ENCODE measurements at places on chromosomes 4 and X. TPM values are rescaled to one million over a fixed set of nuclear protein-coding genes. Genes with fewer than 3 reads are reported as not detected.

Gene LYAR
- total RNA-seq, result 15.9 TPM

Gene SYP
- total RNA-seq, result 0.82 TPM

Gene NOX1
- not detected for total RNA-seq

Gene NIPAL1
- total RNA-seq, result 0.73 TPM

Gene AMBN
- not detected for total RNA-seq

GRCh38 chrX:94686071-94686470 lies 1012.1 kb downstream of the FAM133A start:
- no peak for DNase-seq

GRCh38 chr4:173490256-173490655 lies 39.8 kb downstream of the HAND2 start:
- DNase-seq, result no peak

- DNase-seq, result no peak
These were observed 272.6 kb upstream of the AGTR2 start for GRCh38 chrX:115897956-115898355.

- no peak for DNase-seq
These were observed 54.0 kb upstream of the UGT2B15 start for GRCh38 chr4:68724426-68724825.

DNA sequence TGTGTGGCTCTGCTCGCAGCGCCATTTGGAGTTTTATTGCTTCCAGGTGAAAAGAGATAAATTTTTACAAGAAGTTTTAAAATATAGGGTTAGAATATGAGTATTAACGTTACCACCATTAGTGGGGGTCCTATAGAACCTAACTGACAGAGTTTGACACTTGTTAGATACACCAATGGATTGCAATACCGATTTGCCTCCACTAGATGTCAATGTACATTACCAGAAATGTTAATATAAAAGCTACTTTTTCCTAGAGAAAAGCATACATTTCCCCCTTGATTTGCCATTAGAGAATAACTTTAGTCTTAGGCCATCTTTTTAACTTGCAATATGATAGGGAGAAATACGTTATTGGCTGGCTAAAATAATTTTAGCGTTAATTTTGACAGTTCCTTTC lies 108.4 kb downstream of the LINC00632 start:
- no peak for DNase-seq

DNA sequence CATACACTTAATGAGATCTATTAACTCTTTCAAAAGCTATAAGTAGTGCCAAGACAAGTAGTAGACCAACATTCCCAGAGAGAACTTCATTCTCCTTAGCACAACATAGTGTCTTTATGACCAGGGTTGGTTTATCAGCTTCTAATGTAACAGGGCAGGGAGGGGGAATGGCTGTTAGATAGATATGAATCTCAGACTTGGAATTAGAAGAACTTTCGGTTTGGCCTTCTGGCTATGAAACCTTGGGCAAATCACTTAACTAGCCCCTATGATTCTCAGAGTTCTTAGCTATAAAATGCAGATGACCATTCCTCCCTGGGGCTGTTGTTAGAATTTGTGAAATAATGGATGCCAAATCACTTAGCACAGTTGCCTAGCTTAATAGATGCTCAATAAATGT lies 132.2 kb downstream of the SLC10A7 start:
- DNase-seq, result no peak

GRCh38 chr4:27429364-27429871 lies 568.8 kb downstream of the STIM2 start:
- DNase-seq, result no peak

GRCh38 chrX:40117715-40118285 lies 20.0 kb upstream of the BCOR start:
- no peak for DNase-seq

DNA sequence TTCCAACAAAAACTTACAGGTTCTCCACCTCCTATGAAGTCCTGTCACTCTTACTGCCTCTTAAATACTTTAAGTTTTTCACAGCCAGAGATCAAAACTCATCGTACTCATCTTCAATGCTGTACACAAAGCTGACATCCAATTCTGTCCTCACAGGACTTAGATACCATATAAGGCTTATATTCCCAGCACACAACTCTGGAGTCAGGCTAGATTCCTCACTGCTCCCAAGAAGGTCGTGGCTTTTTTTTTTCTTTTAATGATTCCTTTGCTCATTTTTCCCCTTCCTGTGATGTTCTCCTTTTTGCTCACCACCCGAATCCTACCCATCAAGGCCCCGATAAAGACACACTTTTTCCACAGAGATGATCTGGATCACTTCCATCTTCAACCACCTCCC lies 914 bp downstream of the TRAPPC2 start:
- DNase-seq, result no peak
